ENCODE measurements at places on chromosomes 1 and 21.

GRCh38 chr1:240808381-240808780, 196.4 kb upstream of the GREM2 start:
- no peaks in the 10 kb centered on the region for H3K27me3 ChIP-seq
- H3K4me1 ChIP-seq, result no peaks in the 10 kb centered on the region
- H3K4me3 ChIP-seq, result no peak overlapping the region
- no peak overlapping the region for H3K27ac ChIP-seq
- H3K36me3 ChIP-seq, result no peaks in the 10 kb centered on the region
- no peak for DNase-seq

GRCh38 chr1:45348966-45349677, 8.9 kb upstream of the MUTYH start:
- no peaks in the 10 kb centered on the region for H3K4me1 ChIP-seq
- H3K36me3 ChIP-seq, result peaks cover 7% of the 10 kb centered on the region
- H3K4me3 ChIP-seq, result no peak overlapping the region
- DNase-seq, result no peak

DNA sequence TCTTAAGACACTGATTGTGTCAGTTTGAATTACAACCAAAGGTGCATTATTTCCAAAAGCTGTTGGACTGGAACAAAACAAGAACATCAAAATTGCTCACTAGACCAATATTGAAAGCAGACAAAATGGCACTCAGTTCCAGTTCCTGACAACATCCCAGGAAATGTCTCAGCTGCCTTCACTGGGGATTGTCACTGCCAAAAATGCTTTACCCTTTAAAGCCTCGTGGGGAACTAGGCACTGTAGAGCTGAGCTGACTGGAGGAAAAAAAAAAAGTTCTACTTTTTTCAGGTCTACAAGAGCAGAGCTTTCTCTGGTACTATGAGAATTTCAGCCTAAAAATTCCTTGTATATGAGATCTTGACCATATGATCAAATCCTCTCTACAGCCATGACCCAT, 21.9 kb downstream of the GPR52 start:
- H3K27ac ChIP-seq, result no peak overlapping the region
- H3K36me3 ChIP-seq, result no peaks in the 10 kb centered on the region
- no peaks in the 10 kb centered on the region for H3K27me3 ChIP-seq
- no peak overlapping the region for H3K4me3 ChIP-seq
- no peak for DNase-seq

DNA sequence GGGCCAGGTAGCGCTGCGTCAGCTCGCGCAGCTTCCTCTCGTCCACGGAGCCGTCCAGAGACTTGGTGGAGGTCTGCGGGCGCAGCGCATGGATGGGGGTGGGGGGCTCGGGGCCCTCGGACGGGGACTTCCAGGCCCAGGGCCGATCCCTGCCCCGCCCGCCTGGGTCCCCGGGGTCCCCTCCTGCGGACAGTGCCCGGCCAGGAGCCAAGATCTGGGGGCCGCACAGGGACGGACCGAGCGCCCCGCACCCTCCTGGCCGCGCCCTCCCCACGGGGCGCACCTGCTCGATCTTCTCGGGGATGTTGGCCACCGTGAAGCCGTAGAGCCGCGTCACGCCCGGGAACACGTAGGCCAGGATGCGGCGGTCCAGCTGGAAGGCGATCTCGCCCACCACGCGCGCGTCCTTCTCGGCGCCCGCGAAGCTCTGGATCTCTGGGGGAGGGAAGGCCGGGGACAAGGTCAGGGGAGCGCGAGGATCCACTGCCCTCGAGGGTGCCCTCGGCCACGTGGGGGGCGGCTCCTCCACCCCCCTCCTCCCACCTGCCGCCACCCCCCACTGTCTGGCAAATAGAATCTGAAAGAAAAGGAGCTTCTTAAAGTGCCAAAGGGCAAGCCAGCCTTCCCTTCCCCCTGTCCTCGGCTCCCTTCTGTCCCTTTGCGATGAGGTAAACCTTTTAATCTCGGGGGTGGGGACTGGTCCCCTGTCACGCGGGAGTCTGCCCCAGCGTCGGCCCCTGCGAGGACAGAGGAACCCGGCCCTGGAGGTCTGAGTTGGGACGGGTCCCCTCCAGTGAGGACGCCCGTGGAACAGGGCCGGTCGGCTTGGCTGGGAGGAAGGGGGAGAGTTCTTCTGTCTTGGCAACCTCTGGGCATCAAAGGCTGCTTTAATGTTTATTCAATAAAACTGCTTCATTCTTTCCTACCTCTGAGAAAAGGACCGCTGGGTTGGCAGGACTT, 6.5 kb upstream of the FTCD start:
- H3K27ac ChIP-seq, result no peak overlapping the region
- H3K4me1 ChIP-seq, result no peaks in the 10 kb centered on the region
- no peaks in the 10 kb centered on the region for H3K27me3 ChIP-seq
- no peak for DNase-seq

GRCh38 chr21:46057710-46058241, 40.1 kb upstream of the COL6A2 start:
- H3K4me1 ChIP-seq, result no peaks in the 10 kb centered on the region
- H3K27me3 ChIP-seq, result no peaks in the 10 kb centered on the region
- no peaks in the 10 kb centered on the region for H3K36me3 ChIP-seq
- H3K27ac ChIP-seq, result no peak overlapping the region
- DNase-seq, result no peak
- no peak overlapping the region for H3K4me3 ChIP-seq

- no peaks in the 10 kb centered on the region for H3K4me1 ChIP-seq
- no peak for DNase-seq
- H3K36me3 ChIP-seq, result no peaks in the 10 kb centered on the region
- H3K4me3 ChIP-seq, result no peak overlapping the region
- H3K27ac ChIP-seq, result no peak overlapping the region
Observed at GRCh38 chr1:241825581-241825980, 22.4 kb upstream of the EXO1 start.

GRCh38 chr1:151984313-151984956, 9.2 kb downstream of the S100A10 start:
- DNase-seq, result no peak
- H3K27me3 ChIP-seq, result no peaks in the 10 kb centered on the region

DNA sequence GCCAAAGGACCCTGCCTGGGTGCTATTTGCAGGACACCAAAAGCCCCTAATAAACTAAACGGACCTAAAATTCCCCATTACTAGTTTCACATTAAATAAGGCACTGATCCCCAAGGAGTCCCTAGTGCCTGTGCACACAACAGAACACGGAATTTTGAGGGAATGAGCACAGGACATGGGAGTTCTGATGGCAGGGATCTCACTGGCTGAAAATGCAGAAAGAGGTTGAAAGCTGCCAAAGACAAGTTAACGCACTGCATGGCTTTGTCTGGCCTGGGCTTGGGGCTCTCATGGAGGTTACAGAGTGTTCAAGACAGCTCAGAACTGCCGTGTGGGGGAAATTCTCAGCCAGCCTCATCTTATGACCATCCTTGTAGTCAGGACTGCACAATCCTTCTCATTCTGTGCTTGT, 15.6 kb upstream of the ATP1B1 start:
- no peaks in the 10 kb centered on the region for H3K4me1 ChIP-seq
- H3K4me3 ChIP-seq, result no peak overlapping the region
- H3K27me3 ChIP-seq, result no peaks in the 10 kb centered on the region
- H3K36me3 ChIP-seq, result no peaks in the 10 kb centered on the region

DNA sequence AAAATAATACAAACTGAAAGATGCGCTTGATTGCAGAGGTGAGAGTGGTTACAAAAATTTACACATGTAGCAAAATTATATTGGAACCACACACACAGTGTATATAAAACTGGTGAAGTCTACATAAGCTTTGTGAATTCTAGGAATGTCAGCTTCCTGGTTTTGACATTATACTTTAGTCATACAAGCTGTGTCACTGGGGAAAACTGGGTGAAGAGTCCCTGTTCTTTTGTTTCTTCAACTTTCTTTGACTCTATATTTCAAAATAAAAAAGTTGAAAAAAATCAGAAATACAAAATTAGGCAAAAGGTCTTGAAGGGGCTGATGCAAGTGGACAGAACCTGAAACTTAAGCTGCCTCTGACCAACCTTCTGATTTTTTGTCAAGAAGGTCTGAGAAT, 3.0 kb downstream of the C1QC start:
- H3K36me3 ChIP-seq, result no peaks in the 10 kb centered on the region
- DNase-seq, result no peak
- H3K4me3 ChIP-seq, result no peak overlapping the region
- H3K4me1 ChIP-seq, result no peaks in the 10 kb centered on the region
- H3K27me3 ChIP-seq, result no peaks in the 10 kb centered on the region

DNA sequence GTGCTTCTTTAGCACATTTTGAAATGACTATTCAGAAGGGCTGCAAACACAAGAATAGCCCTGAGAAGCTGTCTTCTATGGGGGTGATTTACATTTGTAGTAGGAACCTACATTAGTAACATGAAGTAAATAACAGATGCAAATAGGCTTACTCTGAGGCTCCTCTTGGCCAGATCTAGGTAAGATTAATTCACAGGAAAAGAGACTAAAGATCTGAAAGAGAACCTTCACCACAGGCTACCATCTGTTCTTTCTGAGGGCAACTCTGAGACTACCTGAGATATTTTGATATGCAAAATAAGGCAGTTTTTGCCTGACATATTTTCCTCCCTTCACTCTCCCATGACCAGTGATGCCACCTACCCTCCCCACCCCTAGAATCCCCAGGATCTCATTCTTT, 1267.8 kb downstream of the PLA2G4A start:
- no peak for DNase-seq
- no peaks in the 10 kb centered on the region for H3K36me3 ChIP-seq
- H3K4me1 ChIP-seq, result no peaks in the 10 kb centered on the region
- H3K4me3 ChIP-seq, result no peak overlapping the region

DNA sequence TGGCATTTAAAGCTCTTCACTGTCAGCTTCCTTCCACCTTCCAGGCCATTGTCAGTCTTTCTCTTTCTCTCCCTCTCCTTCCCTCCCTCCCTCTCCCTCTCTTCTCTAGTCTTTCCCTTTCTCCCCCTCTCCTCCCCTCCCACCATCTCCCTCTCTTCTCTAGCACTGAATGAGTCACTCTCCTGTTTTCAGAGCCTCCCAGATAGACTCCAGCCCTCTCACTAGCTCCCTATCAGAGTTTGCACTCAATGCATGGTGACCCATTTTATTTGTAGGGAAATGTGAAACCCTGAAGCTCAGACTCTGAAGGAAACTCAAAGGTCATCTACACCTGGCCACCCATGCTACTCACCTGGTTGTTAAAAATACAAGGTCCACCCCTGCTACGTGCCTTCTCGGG, 4.4 kb upstream of the MATN1 start:
- DNase-seq, result no peak
- H3K4me1 ChIP-seq, result peaks cover 6% of the 10 kb centered on the region
- H3K27me3 ChIP-seq, result no peaks in the 10 kb centered on the region
- H3K4me3 ChIP-seq, result no peak overlapping the region
- H3K36me3 ChIP-seq, result no peaks in the 10 kb centered on the region

DNA sequence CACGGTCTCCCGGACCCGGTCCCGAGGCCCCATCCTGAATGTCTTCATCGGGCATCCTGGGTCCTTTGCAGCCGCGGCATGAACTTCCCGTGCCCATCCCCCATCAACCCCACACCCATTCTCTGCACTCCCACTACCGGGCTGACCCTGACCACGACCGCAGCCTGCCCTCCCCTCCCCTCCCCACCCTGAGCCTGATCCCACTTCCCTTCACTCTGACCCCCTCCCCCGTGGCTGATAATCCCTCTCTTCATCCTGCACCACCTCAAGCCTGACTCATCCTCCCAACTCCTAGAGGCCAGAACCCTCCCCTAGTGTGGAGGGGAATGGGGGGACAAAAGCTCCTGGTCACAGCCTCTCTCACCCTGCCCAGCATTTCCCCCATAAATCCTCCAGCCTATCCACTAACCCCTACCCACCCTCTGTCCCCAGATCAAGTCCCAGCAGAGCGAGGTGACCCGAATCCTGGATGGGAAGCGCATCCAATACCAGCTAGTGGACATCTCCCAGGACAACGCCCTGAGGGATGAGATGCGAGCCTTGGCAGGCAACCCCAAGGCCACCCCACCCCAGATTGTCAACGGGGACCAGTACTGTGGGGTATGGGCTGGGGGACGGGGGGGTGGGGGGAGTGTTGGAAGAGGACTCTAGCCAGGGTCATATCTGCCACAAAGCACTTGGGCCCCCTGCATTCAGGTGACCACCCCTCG, 602 bp downstream of the SH3BGRL3 start:
- no peak for DNase-seq
- H3K4me3 ChIP-seq, result peak overlapping the region; percentile 73
- H3K27me3 ChIP-seq, result no peaks in the 10 kb centered on the region
- peaks cover 16% of the 10 kb centered on the region for H3K36me3 ChIP-seq

DNA sequence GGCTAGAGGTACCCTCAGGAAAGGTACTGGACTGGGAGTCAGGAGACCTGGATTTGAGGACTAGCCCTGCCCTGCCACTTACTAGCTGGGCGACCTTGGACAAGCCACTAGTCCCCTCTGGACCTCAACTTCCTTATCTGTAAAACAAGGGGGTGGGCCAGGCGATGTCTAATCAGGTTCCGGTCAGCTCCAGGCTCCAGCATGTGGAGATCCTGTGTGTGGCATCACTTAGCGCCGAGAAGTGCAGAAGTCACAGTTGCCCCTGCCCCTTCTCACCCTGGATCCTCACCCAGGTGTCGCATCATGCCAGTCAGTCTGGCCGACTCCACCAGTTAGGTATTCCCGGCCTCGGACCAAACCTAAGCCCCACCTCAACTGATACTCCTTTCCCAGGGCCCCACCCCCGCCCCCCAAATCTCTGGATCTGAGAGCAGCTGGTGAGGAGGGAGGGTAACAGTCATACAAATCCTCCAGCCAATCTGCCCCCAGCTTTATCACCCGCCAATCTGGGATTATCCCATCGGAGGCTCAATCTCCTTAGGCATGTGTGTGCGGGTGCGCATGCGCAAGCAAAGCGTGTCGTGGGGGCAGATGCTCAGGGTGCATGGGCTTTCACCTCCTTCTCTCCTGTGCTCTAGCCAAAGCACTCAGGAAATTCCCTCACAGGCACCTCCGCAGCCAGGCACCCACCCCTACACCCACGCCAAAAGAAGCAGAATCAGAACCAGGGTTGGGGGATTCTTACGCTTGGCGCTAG, 5.4 kb downstream of the CELF3 start:
- H3K36me3 ChIP-seq, result no peaks in the 10 kb centered on the region
- 0 out of 2 replicates have a peak, but pooled peaks cover under 1% of the 10 kb centered on the region for H3K4me1 ChIP-seq
- no peak overlapping the region for H3K27ac ChIP-seq
- H3K27me3 ChIP-seq, result no peaks in the 10 kb centered on the region

DNA sequence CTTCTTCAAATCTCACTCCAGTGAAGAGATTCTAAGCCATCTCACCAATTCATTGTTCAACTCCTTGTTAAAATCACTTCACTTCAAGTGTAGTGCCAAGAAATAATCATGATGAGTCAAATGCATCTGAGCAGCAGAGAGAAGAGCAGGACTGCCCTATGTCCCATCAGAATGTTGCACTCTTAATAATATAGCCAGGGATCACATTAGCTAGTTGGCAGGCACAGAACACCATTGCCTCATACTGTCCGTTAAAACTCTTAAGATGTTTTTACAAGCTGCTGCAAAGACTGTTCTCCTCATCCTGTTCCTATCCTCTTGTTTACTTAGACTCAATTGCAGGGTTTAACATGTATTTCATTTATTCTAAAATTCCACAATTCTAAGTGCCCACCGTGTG, 432.9 kb downstream of the PLPP3 start:
- H3K4me1 ChIP-seq, result no peaks in the 10 kb centered on the region
- no peaks in the 10 kb centered on the region for H3K27me3 ChIP-seq
- no peak overlapping the region for H3K4me3 ChIP-seq
- no peak for DNase-seq
- no peak overlapping the region for H3K27ac ChIP-seq

GRCh38 chr1:215114154-215114933, 31.8 kb downstream of the KCNK2 start:
- no peaks in the 10 kb centered on the region for H3K4me1 ChIP-seq
- H3K36me3 ChIP-seq, result no peaks in the 10 kb centered on the region
- H3K27ac ChIP-seq, result no peak overlapping the region
- DNase-seq, result no peak
- no peak overlapping the region for H3K4me3 ChIP-seq
- no peaks in the 10 kb centered on the region for H3K27me3 ChIP-seq
